ENCODE measurements at places on chromosomes 12 and 14.

GRCh38 chr12:83172866-83173649 lies 486.4 kb downstream of the TMTC2 start:
- DNase-seq: no peak

DNA sequence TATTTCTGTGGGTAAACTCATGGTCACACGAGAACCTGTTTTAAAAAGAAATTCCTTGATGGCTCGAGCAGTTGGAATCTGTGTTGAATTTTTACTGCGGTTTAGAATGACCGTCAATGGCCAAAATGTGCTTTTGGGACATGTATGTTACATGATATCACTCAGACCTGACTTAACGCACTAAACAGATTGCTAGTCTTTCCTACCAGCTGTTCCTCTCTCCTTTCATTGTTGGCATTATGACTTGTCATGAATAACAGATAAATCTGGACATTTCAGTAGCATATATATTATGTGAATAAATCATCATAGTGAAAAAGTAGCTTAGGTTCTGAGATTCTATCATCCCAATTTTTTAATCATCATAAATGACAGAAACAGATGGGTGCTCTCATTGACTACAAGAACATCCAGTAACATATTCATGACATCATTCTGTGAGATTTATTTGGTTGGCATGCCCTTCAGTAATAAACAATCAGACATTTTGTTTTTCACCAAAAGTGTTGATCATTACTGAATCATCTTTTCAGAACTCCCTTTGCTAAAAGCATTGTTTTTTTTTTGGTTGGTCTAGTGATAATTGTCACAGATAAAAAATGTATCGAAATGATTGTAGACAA lies 57.9 kb upstream of the NAV3 start:
- no peak for DNase-seq

GRCh38 chr12:117134059-117134458 lies 34.8 kb upstream of the TESC start:
- DNase-seq: no peak

DNA sequence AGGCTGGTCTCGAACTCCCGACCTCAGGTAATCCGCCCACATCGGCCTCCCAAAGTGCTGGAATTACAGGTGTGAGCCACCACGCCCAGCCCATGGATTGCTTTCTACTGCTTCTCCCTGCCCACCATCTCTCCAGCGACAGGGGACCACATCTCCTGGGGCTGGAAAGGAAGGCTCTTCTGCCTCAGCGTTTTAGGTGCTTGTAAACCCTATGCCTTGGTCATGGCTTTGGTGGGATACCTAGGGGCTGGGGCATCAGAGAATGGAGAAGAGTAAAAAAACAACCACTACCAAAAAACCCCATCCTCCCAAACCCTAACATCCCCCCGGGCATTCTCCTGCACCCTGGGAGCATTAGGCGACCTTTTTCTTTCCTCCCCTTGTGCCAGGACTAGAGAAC lies 1.1 kb upstream of the TMEM121 start:
- DNase-seq: no peak

DNA sequence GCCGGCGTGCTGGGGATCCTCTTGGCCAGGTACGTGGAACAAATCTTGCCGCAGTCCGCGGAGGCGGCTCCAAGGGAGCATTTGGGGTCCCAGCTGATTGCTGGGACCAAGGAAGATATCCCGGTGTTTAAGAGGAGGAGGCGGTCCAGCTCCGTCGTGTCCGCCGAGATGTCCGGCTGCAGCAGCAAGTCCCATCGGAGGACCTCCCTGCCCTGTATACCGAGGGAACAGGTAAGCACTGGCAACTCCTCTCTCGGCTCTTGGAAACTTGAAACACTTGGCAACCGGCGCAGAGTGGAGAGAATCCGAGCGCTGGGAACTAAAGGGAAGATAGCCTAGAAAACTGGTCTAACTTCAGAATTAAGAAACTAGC lies 1.7 kb downstream of the PDE3A start:
- no peak for DNase-seq
